ENCODE measurements at places on chromosomes 11 and 22.

- DNase-seq, result no peak
Observed at GRCh38 chr11:97361812-97362378, 972.1 kb downstream of the JRKL start.

DNA sequence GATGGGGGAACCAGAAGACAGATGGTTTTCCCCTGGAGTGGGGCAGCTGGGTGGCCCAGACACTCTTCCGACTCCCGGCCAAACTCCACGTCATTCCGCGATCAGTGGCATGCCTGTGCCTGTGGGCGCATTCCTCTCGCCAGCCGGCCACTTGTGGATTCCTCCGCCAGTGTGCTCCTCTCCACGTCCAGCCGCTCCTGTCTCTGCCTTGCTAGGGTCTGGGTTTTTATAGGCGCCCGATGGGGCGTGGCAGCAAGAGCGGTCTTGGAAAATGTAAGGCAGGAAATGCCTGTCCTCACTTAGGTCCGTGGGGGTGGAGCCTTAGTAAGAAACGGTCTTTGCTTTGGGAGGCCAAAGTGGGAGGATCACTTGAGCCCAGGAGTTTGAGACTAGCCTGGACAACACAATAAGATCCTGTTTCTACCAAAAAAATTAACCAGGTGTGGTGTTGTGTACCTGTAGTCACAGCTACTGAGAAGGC lies 81.6 kb upstream of the SEPTIN5 start:
- DNase-seq, result no peak

DNA sequence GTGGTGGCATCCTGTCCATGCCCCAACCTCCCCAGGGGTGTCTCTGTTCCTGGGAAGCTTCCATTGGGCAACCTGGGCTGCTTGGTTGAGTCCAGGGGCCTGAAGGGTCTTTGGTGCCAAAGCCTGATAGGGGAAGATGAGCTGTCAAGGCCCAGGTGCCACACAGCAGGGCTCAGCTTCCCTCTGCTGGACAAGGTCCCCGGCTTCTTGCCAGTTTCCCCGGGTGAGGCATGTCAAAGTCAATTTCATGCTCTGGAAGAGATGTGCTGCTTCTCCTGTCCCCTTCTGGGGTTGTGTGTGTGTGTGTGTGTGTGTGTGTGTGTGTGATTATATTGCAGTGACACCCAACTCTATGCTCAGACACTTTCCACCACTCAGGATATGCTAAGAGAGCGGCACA lies 26.9 kb downstream of the TP53I11 start:
- no peak for DNase-seq

GRCh38 chr11:61781585-61781984 lies 10.8 kb downstream of the TMEM258 start:
- no peak for DNase-seq

- DNase-seq, result no peak
Observed at GRCh38 chr11:57668434-57668782, 494 bp downstream of the ZDHHC5 start.

- DNase-seq, result no peak
Observed at GRCh38 chr22:41132550-41132949, 40.2 kb downstream of the EP300 start.

- DNase-seq, result no peak
Observed at GRCh38 chr11:5527716-5528115, 11.2 kb upstream of the UBQLNL start.

All from stimulated activated CD4-positive, alpha-beta T cell treated with anti-CD3 and anti-CD28 coated beads, Interleukin-1b, Interleukin-23, amount 100 ng/mL, for 48 hours (primary cell).